ENCODE measurements at places on chromosomes 5 and 9. TPM values are rescaled to one million over a fixed set of nuclear protein-coding genes. Genes with fewer than 3 reads are reported as not detected.
A peak's percentile ranks its signal among the peaks of the same experiment; 100 is the strongest.

GRCh38 chr5:57339521-57339920, 143.1 kb downstream of the ACTBL2 start:
- H3K4me1 ChIP-seq: no peaks in the 10 kb centered on the region
- no peaks in the 10 kb centered on the region for H3K27me3 ChIP-seq
- no peaks in the 10 kb centered on the region for H3K36me3 ChIP-seq

DNA sequence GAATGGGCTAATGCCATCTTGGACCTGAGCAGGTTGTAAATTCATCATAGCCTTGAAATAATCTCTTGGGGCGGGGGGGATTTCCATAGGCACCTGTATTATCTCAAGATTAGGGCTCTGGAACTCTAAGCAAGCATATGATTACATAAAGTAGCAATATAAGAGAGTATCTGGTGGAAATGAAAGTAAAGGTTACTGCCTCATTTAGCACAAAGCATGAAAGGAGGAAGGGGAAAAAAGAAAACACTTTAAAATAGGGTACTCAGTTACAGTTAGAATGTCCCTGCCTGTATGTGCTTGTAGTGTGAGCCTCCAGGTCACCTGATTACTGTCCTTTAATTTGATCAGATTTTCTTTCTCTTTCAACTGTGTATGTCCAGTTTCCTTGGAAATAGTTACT, 1079.7 kb upstream of the CDH18 start:
- H3K4me1 ChIP-seq: no peaks in the 10 kb centered on the region
- H3K36me3 ChIP-seq: no peaks in the 10 kb centered on the region
- no peak overlapping the region for H3K27ac ChIP-seq
- DNase-seq: no peak
- no peaks in the 10 kb centered on the region for H3K27me3 ChIP-seq

GRCh38 chr5:120604884-120605283, 140.8 kb downstream of the PRR16 start:
- no peaks in the 10 kb centered on the region for H3K36me3 ChIP-seq
- H3K27ac ChIP-seq: no peak overlapping the region
- no peaks in the 10 kb centered on the region for H3K27me3 ChIP-seq
- H3K4me3 ChIP-seq: no peak overlapping the region

GRCh38 chr5:135729321-135729786, 105.1 kb upstream of the SLC25A48 start:
- H3K27ac ChIP-seq: peak overlapping the region; percentile 65
- DNase-seq: peak; percentile 74
- H3K4me3 ChIP-seq: no peak overlapping the region
- H3K4me1 ChIP-seq: peaks cover 3% of the 10 kb centered on the region
- H3K27me3 ChIP-seq: no peaks in the 10 kb centered on the region

DNA sequence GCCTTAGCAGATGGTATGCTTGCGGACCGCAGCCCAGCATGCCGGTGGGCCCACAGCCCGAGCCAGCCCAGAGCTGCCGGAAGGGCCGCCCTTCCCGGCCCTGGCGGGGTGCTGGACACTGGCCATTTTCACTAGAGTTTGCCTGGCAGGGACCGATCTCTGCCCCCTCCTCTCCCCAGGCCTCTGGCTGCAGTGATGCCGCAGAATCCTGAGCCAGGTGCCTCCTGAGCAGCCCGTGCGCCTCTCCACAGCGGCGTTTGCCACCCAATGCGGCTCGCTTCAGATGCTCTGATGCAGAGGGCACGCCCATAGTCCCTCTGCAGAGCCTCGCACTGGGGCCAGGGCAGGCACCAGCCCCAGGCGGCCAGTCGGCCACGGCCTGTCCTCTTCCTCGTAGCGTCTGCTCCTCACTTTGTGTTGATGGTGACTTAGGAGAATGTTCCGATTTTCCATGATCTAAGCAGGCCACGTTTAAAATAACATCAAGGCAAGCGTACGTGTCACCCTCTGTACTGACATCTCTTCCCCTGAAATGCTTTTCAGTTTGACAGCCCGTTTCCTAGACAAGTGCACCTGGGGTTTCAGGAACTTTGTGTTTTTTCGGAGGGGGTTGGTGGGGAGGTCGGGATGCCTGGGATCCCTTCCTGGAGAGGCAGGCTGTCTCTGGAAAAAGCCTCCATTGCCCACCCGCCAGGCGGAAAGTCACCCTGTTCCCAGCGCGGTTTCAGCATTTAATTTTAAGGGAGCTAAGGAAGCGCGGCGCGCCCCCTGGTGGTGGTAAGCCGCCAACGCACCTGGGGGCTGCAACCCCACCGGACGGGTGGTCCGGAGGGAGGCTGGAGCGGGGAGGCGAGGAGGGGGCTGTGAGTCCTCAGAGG, 29.8 kb upstream of the HMCN2 start:
- peaks cover 12% of the 10 kb centered on the region for H3K4me1 ChIP-seq
- H3K4me3 ChIP-seq: no peak overlapping the region
- DNase-seq: peak; percentile 65
- no peak overlapping the region for H3K27ac ChIP-seq
- H3K36me3 ChIP-seq: peaks cover 22% of the 10 kb centered on the region

GRCh38 chr5:96973532-96974401, 37.9 kb downstream of the LNPEP start:
- no peaks in the 10 kb centered on the region for H3K36me3 ChIP-seq
- H3K4me3 ChIP-seq: no peak overlapping the region
- H3K27ac ChIP-seq: peak overlapping the region; percentile 54
- no peaks in the 10 kb centered on the region for H3K27me3 ChIP-seq

DNA sequence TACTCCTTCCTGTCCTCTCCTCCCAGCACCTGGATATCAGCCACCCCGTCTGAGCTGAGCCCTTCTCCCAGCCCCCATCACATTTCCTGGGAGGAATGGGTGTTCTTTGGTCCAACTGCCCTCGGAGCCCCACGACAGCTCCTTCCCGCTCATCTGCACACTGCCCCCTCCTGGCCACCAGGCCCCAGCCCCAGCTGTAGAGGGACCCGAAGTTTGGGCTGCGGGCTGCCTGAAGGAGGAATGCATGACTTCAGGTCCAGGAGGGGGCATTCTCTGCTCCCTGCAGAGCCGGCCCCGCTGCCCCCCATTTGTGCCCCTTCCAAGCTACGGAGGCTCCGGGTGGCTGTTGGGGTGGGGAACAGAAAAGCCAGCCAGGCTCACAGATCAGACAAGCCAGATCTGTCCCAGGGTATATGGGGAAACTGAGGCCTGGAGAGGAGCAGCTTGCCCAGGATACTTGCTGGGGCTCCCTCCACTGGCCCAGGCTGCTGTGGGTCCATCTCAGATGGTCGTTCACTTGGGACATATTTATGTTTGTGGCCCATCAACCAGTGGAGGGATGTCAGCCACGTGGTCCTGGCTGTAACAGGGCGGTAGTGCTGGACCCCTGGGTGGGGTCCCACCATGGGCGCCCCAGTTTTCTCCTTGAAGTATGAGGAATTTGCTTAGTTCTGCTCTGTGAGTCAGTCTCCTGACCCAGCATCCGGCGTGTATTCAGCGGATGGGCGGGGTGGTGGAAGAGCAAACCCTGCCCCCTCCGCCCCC, 33.1 kb downstream of the DAB2IP start:
- no peaks in the 10 kb centered on the region for H3K27me3 ChIP-seq
- H3K4me3 ChIP-seq: no peak overlapping the region
- peaks cover 56% of the 10 kb centered on the region for H3K36me3 ChIP-seq

DNA sequence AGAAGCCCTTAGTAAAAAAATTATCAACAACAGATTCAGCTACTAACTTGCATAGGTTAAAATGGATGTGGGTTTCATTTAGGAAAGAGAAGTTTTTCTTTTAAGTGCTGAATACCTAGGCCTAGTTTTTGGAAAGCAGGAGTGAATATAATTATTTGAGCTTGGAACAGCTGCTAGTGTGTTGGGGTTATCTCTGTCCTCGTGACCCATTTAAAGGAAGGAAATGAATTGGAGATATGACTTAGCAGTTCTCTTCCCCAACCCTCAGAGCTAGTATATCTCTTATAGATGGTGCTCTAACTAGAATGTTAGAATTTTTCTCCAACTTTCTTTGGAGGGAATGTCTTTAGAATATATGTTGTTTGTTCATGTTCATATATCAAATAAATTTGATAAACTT, 38.6 kb downstream of the ZNF366 start:
- peaks cover 14% of the 10 kb centered on the region for H3K4me1 ChIP-seq
- no peak overlapping the region for H3K4me3 ChIP-seq
- no peak for DNase-seq
- no peaks in the 10 kb centered on the region for H3K27me3 ChIP-seq
- no peaks in the 10 kb centered on the region for H3K36me3 ChIP-seq

GRCh38 chr5:33362915-33363314, 77.8 kb upstream of the TARS1 start:
- DNase-seq: peak; percentile 51
- peaks cover 6% of the 10 kb centered on the region for H3K4me1 ChIP-seq
- H3K36me3 ChIP-seq: no peaks in the 10 kb centered on the region
- no peaks in the 10 kb centered on the region for H3K27me3 ChIP-seq
- H3K27ac ChIP-seq: peak overlapping the region; percentile 6

DNA sequence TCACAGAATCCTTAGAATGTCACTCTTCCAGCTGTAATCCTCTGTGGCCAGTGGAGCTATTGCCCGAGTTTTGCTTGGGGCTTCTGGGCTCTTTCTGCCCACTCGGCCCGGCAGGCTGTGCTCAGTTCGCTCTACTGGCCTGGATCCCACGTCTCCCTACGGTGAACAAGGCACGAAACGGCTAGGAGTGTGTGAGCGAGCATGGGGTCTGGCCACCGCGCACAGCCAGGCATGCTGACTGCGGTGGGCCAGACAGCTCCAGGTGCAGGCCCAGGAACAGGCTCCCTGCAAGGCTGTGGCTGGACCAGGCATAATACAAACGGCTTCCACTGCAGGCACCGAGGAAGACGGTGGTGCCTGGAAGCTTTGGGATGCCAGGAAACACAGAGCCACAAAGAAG, 2035.5 kb upstream of the ACO1 start:
- no peak for DNase-seq
- H3K36me3 ChIP-seq: no peaks in the 10 kb centered on the region
- no peak overlapping the region for H3K4me3 ChIP-seq
- no peak overlapping the region for H3K27ac ChIP-seq

GRCh38 chr5:137032929-137033328, 466.2 kb downstream of the SPOCK1 start:
- H3K4me1 ChIP-seq: no peaks in the 10 kb centered on the region
- DNase-seq: no peak
- H3K27ac ChIP-seq: no peak overlapping the region

DNA sequence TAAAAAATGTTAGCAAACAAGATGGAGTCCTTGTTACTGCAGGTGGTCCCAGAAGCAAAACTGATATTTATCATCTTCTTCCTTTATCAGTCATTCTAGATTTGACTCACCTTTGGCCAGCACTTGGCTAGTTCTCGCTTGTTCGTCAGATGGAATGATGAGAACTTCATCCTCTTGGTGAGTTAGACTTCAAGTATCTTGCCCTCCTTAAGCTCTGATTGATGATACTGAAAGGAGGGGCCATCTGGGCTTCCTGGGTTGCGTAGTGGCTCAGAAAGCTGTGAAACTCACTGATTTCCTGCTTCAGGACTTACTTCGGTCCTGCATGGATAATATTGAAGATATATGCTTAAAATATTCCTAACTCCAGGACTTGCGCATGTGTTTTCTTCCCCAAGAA, 1248.2 kb upstream of the CDH9 start:
- H3K4me1 ChIP-seq: no peaks in the 10 kb centered on the region
- H3K4me3 ChIP-seq: no peak overlapping the region
- no peaks in the 10 kb centered on the region for H3K27me3 ChIP-seq

- DNase-seq: peak; percentile 28
- no peaks in the 10 kb centered on the region for H3K27me3 ChIP-seq
- no peaks in the 10 kb centered on the region for H3K36me3 ChIP-seq
- no peaks in the 10 kb centered on the region for H3K4me1 ChIP-seq
These were observed 82.3 kb downstream of the MACIR start for GRCh38 chr5:103340717-103341388.

DNA sequence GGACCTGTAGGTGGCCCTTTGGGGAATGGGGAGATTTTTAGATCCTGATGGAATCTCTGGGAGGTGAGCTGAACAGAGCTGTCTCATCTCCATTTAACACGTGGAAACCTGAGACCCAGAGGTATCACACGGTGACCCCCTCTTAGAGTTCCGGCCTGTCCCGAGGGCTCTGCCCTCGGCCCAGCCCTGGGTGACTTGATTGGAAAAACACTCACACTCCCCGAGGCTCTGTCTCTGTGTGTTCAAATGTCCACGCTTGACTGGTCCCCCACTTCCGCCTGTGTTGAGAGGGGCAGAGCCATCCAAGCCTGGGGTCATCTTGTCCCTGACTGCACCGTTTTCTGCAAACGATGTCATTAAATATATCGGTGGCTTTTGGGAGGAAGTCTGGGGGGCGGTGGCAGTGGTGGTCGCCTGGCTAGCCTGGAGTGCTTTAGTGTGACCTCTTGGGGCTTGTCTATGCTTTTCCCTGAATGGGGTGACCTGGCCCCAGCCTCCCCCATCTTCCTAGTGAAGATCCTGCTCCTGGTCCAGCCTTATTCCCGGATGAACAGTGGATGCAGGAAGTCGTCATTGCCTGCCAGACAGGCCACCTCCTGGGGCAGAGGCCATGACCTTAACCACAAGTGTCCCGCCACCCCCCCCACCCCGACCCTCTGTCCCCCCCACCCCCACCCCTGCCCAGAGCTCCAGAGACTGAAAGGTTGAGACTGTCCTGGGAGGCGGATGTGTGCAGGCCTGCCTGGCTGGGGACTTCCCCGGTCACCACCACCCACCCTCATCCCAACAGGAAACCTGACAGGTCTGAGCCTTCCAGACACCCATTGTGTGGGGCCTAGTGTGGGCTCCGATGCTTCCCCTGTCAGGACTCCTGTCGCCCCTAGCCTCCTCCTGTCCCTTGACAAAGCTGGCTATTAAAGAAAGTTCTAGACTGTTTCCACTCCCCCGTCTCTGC, 5.3 kb upstream of the DAB2IP start:
- H3K36me3 ChIP-seq: no peaks in the 10 kb centered on the region
- H3K4me1 ChIP-seq: peaks cover 50% of the 10 kb centered on the region
- DNase-seq: no peak
- H3K27ac ChIP-seq: peak overlapping the region; percentile 51
- no peak overlapping the region for H3K4me3 ChIP-seq
- peaks cover 2% of the 10 kb centered on the region for H3K27me3 ChIP-seq

DNA sequence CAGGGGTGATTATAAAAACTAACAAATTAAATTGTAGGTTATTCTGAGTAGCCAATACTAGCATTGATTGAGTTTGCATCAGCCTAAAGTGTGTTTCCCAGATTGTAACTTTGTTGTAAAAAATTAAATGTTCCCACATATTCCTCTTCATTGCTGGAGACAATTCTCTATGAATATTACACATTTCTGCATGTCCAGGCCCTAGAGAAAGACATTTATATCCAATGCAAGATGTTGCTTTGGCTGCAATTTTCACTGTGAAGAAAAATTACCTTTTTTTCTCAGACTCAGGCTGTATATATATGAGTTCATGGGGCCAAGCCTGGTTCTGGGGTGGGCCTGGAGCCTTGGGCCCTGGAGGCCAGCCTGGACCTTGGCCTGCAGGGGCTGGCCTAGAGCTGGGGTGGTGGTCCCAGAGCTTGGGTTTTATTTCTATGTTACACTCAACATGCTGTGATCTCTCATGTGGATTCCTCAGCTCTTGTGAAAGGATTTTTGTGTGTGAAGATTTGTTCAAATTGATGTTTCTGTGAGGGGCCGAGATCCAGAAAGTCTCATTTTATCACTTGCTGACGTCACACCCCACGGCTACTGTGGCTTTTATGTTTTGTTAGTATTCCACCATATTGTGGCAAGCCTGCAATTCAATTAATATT, 232.5 kb downstream of the SPATA31A1 start:
- no peaks in the 10 kb centered on the region for H3K4me1 ChIP-seq
- H3K27ac ChIP-seq: no peak overlapping the region
- no peaks in the 10 kb centered on the region for H3K27me3 ChIP-seq
- H3K36me3 ChIP-seq: no peaks in the 10 kb centered on the region
- no peak overlapping the region for H3K4me3 ChIP-seq
- DNase-seq: peak; percentile 9

The PAEP gene
- total RNA-seq: not detected

The SV2C gene
- total RNA-seq: under 0.01 TPM

The EPB41L4A gene
- total RNA-seq: 7.4 TPM

The TMEM245 gene
- 43.3 TPM for total RNA-seq

The ZDHHC12 gene
- 5.7 TPM for total RNA-seq

The TYRP1 gene
- not detected for total RNA-seq

The SLC27A6 gene
- total RNA-seq: 1.0 TPM

The TRIM7 gene
- total RNA-seq: 18.8 TPM
